Activated CD4-positive, CD25-positive, alpha-beta regulatory T cell treated with anti-CD3 and anti-CD28 coated beads, Interleukin-2, amount 50 U/mL, for 16 hours (primary cell): ENCODE measurements at places on chromosomes 5 and 9.

DNA sequence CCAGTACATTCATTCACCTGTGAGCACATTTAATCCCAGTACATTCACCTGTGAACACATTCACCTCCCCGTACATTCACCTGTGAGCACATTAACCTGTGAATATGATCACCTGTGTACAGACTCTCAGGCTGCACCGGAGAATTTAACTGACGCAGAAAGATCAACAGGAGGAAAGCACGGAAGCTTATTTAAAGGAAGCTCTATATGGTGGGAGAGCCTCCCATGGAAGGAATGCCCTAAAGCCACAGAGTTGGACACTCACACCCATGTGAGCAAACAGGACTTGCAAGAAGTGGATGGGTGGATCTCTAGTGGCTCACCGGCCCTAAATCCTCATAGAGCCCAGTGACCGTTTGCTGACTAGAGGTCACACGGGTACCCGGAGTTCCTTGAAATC lies 38.2 kb downstream of the TRIP13 start:
- no peak for DNase-seq

- DNase-seq, result no peak
Observed at GRCh38 chr5:74141053-74141452, 499.5 kb downstream of the ENC1 start.

DNA sequence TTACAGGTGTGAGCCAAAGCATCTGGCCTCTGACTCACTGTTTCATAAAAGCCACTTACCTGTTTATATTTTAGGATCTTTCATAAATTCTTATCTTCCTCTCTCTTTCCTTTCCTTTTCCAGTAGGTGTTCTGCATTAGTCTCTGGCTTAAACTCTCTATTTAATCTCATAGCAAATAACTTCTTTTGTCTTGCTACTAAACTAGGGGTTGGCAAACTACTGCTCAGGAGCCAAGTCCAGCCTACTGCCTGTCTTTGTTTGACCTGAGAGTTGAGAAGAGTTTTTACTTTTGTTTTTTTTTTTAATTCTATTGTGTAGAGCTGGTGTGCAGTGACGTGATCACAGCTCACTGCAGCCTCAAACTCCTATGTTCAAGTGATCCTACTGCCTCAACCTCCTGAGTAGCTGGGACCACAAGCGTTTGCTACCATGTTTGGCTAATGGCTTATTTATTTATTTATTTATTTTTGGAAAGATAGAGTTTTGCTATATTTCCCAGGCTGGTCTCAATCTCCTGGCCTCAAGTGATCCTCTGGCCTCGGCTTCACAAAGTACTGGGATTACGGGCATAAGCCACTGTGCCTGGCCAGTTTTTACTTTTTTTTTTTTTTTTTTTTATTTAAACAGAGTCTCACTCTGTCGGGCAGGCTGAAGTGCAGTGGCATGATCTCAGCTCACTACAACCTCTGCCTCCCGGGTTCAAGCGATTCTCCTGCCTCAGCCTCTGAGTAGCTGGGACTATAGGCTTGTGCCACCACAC lies 5.4 kb upstream of the NDFIP1 start:
- DNase-seq, result no peak

DNA sequence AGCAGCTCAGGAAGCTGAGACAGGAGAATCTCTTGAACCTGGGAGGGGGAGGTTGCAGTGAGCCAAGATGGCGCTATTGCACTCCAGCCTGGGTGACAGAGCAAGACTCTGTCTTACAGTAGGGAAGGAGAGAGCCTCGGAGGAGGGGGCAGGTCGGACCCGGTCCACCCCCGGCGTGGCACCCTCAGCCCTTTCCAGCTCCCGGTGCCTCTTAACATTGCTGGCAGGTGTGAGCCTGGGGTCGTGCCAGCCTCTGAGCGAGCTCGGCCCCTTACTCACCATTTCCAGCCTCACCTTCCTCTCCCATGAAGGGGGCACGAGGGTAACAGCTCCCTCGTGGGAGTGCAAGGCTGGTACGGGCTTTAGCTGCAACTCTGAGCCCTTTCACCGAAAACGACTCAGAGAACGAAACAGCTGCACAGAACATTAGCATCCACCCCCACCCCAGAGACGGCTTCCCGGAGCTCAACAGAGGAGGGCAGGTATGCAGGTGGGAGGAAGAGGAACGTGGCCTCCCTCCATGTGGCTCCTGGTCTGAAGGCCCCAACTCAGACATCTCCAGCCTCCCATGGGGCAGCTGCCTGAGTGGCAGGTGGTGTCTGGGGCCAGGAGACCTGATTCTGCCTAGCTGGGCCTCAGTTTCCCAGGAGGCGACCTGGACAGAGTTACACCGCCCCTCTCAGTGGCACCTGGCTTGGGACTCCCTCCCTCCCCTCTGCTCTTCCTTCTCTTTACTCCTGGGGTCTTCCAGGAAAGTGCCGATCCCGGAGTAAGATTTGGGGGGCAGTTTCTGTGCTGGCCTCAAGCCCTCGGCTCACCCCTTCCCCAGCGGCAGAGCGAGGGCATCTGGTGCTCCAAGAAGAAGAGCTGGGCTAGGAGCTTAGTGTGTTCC lies 28.5 kb upstream of the ABO start:
- no peak for DNase-seq

- DNase-seq, result no peak
Observed at GRCh38 chr9:26891726-26892125, 876 bp downstream of the CAAP1 start.

GRCh38 chr5:39624890-39625289 lies 200.1 kb upstream of the DAB2 start:
- DNase-seq, result no peak

DNA sequence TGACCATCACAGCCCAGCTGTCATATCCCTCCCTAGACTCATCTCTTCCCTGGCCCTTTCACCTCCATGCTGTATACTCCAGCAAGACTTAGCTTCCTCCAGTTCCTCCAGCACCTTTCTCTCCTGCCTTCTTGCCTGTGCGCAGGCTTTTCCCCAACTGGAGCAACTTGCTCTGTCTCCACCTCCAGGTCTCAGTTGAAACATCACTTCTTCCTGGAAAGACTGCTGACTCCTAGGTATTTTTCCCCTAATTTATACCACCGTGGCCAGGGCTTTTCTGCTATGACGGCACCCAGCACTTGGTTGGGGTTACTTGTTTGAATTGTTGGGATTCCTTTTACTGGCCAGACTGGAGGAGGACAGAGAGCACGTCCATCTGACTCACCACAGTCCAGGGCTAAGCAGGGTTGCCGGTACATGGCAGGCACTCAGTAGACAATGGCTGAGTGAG lies 67.5 kb downstream of the KCNIP1 start:
- DNase-seq, result no peak

GRCh38 chr5:98624145-98624880 lies 149.2 kb upstream of the RGMB start:
- DNase-seq, result no peak

GRCh38 chr9:33315371-33315770 lies 25.1 kb downstream of the NFX1 start:
- DNase-seq, result no peak

DNA sequence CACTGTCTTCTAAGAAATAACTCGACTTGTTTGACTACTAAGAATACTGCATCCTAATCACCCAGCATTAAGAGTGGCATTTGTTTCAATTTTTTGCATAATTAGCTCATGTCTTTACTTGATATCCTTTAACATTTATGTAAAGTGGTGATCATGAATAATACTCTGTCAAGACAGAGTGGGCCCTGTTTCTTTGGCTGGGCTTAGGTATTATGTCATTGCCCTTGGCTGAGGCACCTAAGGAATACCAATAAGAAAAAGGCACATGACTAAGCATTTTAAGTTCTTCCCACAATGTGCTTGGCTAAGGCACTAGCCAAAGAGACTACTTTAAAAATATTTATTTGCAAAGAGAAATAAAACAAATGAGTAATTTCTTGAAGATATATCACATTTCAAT lies 308.1 kb downstream of the CTNND2 start:
- no peak for DNase-seq

- DNase-seq, result no peak
Observed at GRCh38 chr5:78653031-78653430, 4.5 kb upstream of the LHFPL2 start.

DNA sequence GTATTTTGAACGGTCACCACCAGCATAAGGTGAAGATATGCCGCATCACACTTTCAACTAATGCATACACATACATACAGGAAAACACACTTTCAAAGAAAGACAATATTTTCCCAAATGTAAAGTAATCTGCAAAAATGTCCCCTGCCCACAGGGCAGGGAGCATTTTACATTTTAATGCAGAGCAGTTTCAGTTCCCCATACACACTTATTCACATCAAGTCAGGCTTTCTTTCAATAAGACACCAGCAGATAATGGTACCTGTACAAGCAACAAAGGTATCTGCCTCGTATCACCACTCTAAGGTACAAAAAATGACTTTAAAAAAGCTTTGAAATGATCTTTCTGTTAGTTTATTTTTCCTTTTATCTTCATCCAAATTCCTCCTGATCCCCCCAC lies 247.1 kb upstream of the CCNG1 start:
- DNase-seq, result no peak

GRCh38 chr9:116318468-116319374 lies 165.1 kb downstream of the PAPPA start:
- no peak for DNase-seq

DNA sequence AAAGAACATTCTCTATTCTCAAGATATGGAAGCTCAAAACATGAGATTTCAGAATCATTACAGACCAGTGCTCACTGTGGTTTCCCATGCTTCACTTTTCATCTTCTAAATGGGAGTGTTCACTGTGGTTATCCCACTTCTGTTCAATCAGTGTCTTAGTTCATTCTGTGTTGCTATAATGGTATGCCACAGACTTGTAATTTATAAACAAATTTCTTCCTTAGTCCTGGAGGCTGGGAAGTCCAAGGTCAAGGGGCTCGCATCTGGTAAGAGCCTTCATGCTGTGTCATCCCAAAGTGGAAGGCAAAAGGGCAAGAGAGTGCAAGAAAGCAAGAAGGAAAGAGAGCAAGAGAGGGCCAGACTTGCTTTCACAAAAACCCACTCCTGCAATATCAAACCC lies 146.3 kb downstream of the TTC39B start:
- DNase-seq, result no peak

- no peak for DNase-seq
Observed at GRCh38 chr5:165228184-165228583, 1722.8 kb downstream of the MAT2B start.

DNA sequence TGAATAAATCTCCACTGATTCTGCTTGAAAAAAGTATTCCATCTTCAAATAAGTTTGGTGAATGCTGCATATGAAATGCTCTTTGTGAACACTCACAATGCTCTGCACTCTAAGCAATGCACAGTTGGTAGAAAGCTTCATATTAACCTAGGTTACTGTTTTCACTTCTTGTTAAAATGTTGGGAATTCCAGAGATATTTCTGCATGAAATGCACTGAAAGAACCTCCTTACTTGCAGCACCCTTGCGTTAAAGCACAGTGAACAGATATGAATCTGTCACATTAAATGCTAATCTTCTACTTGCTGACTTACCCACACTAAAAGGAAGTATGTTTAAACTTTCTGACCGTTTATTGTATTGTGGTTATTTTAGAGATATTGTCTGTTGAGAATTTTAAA lies 584.1 kb upstream of the NUDT12 start:
- no peak for DNase-seq

DNA sequence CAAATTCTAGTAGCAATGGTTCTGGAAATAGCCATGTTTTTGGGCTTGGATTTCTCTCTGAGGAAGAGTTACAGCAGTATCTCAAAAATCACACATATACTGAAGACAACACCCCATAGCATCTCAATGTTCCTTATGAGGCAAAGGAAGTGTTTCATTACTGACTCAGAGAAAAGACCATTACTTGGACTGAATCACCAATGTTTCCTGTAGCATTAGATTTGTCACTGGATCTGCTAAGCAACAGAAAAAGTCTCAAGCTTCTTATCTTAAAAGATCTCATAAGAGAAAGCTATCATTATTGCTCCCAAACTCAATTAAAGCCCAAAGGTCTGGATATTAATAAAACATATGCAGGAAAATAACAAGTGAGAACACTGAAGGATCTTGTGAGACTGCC lies 272.4 kb downstream of the ADAMTS6 start:
- DNase-seq, result no peak

GRCh38 chr5:165334201-165334600 lies 1828.8 kb downstream of the MAT2B start:
- no peak for DNase-seq

DNA sequence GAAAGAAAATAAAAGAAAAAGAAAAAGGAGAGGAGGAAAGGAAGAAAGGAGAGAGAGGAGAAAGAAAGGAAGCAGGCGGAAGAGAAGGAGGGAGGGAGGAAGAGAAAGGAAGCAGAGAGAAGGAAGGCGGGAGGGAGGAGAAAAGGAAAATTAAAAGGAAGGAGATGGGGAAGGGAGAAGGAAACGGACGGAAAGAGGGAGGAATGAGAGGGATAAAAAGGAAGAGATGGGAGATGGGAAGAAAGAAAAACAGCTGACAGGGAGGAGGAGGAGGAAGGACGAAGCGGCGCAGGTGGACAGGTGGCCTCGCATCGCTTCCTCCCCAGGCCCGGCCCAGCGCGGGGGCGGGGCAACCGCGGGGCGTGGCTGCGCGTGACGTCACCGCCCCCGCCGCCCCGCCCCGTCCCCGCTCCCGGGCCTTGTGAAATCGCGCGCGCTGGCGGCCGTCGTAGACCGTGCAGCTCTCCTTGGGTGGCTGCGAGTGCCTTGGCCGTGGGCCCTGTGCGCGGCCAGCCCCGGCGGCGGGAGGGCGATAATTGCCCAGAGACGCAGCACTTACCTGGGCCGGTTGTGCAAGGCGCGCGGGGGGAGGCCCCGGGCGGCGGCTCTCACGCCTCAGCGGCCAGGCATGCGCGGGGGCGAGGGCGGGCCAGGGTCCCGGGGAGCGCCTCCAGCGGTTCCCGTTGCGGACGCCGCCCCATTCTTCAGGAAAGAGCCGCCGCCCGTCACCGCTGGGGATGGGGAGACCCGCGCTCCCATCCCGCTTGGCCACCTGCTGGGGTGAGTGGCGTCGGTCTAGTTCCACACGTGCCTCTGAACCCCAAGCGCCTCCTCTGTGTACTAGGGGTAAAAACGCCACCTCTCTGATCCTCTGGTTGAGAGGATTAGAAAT lies 49.6 kb upstream of the FOXE1 start:
- peak; percentile 60 for DNase-seq

DNA sequence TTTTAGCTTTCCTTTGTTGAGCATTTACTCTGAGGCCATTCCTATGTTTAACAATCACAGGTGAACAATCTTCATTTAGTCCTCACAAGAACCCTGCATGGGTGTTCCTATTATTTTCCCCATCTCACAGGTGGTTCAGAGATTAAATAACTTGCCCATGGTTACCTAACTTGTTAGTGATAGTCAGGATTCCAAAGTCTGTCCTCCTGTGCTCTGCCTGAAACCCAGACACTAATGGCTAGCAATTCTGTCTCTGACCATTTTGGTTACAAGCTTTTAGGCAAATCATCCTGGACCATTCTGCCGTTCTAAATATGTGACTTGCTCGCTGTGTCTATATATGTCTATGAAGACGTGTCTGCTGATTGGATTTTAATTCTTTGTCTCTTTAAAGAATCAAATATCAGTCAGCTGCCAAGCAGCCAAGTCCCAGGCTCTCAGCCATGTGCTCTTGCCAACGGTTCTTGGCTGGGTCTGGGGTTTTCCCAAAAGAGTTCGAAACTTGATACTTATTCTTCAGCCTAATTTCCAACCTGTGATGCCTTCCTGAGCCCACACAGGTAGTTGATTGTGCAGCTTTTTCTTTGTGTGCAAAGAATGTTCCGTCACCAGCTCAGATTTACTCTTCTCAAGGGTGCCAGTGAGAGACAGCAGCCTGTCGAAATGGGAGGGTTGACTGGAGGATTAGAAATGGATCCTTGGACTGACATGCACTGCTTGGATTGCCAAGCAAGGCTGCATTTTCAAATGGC lies 121.7 kb downstream of the NREP start:
- no peak for DNase-seq

GRCh38 chr5:122073018-122073417 lies 5.0 kb downstream of the LOX start:
- no peak for DNase-seq

- no peak for DNase-seq
Observed at GRCh38 chr5:4207486-4207885, 611.9 kb downstream of the IRX1 start.
